Endothelial cell (in vitro differentiated cells): ENCODE measurements at places on chromosomes 7 and 10.

DNA sequence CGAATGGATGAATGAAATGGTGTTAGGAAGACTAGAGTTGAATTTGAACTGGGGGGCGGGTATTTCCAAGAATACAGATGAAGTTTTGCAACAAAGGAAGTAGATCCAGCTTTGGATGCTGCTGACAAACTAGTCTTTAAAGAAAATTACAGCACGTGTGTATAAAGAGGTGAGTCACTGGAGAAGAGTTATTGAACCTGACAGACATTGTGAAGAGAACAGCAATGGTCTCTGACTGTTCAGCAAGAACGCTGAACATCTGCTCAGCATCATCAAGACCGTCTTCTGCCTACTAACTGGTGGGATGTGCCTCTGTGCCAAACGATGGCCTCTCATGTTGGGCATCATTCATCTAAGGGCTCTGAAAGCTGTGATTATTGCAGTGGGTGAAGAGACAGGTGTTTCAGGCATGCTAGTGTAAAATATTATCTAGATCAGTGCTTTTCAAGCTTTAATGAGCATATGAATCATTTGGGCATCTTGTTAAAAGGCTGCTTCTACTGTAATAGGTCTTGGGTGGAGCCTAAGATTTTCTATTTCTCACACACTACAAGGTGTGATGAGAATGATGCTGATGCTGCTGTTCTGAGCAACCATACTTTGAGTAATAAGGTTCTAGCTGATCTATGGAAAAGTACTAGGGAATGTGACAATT, 291.3 kb downstream of the PTEN start:
- DNase-seq, result no peak

- no peak for DNase-seq
Observed at GRCh38 chr7:771234-772004, 44.3 kb upstream of the PRKAR1B start.

DNA sequence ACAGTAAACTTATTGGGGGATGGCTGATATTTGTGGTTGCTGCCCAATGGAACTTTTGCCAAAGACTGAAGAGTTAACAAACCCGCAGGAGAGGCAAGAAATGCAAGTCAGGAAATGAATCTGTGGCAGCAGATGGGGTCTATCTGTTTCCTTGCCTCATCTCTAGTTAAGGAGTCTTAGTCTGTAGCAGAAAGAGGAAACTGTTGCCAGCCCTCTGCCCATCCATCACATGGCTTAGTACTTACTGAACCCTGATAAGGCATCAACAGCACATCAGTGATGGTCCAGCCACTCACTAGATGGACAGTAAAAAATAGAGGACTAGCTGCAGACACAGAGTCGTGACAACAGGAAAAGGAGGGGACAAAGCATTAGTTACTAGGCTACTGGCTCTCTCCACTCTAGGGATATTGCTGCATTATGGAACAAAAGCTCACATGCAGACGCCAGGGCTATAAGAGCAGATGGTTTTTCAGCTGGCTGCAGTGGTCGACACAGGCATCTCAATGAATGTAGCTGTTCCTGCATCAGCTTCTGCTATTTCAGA, 614.7 kb downstream of the PARD3 start:
- DNase-seq, result no peak

- DNase-seq, result no peak
Observed at GRCh38 chr10:122264436-122264835, 6.7 kb upstream of the BTBD16 start.

DNA sequence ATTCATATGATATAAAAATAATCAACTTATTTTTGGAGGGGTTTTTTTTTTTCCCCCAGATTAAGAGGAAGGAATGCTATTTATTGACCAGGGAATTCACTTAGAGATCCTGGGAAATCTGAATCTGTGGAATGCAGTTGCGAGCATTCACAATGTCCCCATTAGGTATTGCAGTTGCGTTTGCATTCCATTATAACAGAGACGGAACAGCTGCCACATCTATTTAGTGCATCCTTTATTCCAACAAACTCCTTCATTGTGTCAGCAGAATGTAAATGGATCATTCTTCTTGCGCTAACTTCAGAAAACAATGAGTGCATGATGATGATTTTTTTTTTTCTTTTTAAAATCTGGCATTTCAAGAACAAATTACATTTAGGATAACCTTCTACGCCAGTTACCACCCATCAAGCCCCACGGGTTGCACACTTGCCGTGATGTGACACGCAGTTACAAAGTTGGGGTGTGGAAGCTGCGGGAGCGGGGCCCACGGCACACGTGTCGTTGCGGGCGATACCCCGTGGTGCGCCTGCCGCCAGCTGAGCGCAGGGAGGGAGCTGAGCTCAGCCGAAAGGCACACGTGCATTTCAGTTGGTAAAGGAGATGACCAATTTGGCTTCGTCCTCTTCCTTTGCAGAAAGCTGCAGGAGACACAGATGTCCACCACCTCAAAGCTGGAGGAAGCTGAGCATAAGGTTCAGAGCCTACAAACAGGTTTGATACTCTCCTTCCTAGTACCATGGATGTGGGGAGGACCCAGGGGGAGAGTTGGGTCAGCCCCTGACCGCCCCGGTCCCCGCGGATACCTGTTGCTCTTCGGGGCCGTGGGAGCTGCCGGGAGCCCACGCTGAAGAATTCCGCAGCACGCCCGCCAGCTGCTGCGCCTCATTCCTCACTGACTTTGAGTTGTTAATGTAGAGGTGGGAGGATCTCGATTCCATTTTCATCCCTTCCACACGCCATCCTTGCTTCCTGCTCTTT, 175.3 kb upstream of the SH2B2 start:
- DNase-seq, result no peak
